ENCODE measurements at places on chromosomes 13 and 19.

DNA sequence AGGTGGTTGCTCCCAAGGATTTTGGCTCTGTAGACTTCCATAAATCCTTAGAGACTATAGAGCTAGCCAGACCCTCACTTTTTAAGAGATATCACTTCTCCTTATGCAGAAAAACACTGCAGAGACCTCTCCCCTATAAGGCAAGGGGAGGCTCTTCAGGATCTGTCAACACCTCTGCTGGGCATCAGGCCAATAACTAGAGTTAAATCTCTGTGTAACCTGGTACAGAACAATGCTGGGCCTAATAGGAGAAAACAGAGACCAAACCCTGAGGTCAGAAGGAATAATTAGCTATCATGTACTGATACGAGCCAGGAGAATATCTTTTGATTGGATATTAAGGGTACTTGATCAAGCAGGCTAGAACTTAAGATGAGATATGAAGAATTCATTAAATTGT, 358.5 kb downstream of the TBC1D4 start:
- DNase-seq, result no peak

- DNase-seq, result no peak
Measured at GRCh38 chr19:5407356-5407755, 47.9 kb upstream of the ZNRF4 start.

- no peak for DNase-seq
Measured at GRCh38 chr13:110343241-110343865, 36.3 kb downstream of the COL4A2 start.

DNA sequence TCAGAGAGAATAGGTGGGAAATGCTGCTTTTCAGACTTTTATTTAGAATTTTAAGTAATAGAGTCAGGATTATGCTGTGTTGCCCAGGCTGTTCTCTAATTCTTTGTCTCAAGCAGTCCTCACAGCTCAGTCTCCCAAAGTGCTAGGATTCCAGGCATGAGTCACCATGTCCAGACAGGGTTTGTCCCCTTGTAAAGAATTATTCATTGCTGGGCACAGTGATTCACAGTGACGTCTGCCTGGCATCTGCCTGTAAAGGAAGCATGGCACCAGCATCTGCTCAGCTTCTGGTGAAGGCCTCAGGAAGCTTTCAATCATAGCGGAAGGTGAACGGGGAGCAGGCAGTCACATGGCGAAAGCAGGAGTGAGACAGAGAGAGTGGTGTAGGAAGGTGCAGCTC, 17.7 kb downstream of the ZNF763 start:
- no peak for DNase-seq

DNA sequence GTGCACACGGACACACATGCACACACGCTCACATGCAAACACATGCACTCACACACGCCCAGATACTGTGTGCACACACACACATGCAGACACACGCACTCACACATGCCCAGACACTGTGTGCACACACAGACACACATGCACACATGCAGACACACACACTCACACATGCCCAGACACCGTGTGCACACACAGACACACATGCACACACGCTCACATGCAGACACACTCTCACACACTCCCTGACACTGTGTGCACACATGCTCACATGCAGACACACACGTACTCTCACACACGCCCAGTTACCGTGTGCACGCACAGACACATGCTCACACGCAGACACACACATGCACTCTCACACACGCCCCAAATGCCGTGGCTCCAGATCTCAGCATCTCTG, 137.2 kb upstream of the MCF2L start:
- DNase-seq, result no peak

GRCh38 chr13:29005763-29006120, 185.6 kb downstream of the MTUS2 start:
- no peak for DNase-seq

Data from CD4-positive, alpha-beta T cell treated with Interleukin-15 for 4 hours (primary cell).